NK-92 treated with Interleukin-12 subunit alpha and Interleukin-12 subunit beta, amount 100 ng/mL, for 24 hours (cell line): ENCODE measurements at places on chromosomes 3 and 15.
A peak's percentile ranks its signal among the peaks of the same experiment; 100 is the strongest.

DNA sequence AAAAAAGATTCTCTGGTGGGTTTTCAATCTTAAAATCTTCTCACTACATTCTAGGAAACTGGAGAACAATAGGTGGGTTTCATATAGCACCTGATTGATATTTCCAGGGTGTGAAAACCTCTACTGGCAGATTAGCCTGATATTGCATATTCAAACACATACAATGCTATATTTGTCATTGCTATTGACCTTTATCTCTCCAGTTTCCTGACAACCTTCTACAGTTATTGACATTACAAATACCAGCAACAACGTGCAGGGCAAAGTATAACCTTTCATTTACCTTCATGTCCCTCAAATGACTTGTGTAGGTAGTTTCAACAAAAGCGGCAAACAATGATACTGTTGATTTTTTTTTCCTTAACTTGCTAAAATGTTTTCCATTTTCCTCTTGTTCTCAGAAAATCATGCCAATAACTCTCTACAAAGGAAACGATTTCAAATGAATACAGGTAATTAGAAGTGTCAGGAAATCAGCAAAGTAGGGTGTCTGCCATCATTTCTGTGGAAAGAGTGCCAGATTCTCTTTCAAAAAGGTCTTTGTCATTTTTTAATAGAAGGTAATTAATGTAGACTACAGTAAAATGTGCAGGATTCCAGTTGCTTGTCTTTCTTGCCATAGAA, 72.6 kb upstream of the CDIN1 start:
- DNase-seq, result no peak

DNA sequence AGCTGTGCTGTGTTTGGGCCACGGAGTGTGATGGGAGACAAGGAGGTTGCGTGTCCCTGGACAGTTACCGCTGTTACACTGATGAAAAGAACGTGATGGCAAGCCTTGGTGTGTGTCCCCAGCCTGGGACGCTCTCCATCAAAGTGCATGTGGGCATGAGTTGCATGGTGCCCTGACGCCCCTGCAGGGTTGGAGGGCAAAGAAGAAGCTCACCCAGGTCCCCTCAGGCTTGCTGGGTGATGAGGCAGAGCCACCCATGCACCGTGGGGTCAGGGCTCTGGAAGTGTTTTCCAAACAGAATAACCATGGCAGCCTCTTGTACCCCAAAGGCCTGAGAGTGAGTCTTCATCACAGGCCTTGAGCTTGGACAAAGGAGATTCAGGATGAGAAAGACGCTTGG, 189.2 kb downstream of the ATP10A start:
- no peak for DNase-seq

- DNase-seq, result no peak
These were observed 76.9 kb downstream of the MESD start for GRCh38 chr15:80912673-80913072.

DNA sequence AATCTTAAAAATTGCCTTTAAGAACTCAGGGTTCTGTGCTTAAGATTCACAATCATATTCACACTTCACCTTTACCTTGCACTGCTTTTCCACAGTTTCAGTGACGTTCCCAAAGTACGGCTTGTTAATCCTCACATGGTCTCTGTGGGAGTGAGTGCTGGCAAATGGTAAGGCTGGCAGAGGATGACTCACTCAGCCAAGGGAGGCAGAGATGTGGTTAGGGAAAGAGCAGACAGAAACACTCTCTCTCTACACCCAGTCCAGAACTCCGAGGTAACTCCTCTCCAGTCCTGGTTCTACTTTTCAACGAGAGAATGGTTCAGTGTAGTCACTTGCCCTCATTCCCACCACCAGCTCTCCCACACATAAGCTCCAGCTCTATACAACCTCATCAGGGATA, 33.1 kb downstream of the RASGRP1 start:
- DNase-seq, result no peak

DNA sequence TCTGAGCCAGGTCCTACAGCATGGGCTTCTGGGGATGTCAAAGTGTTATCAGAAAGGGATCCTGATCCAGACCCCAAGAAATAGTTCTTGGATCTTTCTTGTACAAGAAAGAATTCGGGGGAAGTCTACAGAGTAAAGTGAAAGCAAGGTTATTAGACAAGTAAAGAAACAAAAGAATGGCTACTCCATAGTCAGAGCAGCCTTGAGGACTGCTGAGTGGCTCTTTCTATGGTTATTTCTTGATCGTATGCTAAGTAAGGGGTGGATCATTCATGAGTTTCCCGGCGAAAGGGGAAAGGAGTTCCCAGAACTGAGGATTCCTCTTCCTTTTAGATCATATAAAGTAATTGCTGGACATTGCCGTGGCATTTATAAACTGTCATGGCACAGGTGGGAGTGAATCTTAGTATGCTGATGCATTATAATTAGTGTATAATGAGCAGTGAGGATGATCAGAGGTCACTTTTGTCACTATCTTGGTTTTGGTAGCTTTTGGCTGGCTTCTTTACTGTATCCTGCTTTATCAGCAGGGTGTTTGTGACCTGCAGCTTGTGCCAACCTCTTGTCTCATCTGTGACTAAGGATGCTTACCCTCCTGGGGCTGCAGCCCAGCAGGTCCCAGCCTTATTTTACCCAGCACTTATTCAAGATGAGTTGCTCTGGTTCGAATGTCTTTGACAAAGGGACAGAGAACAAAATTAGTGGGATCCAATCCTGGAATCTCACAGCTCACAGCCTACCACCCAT, 41.0 kb downstream of the CRYGS start:
- DNase-seq, result no peak

DNA sequence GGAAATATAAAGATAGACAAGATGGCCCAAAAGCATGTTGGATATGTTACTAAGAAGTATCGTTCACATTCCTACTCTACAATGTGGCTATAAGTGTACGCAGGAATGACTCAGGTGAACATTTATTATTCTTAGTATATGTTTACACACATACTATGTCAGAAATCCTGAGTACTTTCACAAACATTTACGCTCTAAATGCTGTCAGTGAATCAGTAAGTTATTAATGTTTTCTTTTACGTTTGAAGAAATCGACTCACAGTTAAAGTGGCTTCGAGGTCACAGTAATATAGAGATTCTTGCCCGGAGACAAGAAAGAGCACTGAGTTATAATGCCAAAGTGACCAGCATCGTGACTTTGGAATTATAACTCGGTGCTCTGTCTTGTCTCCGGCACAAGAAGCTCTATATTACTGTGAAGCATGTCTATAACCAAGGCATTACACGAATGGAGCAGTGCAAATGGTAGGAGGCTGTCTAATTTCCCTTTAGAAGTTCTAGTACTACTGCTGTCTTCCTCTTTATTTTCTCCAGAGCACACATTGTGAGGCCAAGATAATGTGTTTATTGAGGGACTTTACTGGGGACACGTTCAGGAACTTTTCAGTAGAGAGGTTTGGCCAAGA, 61.8 kb upstream of the P3H2 start:
- DNase-seq, result no peak

GRCh38 chr3:23566499-23566898, 239.3 kb upstream of the UBE2E1 start:
- DNase-seq, result no peak

- no peak for DNase-seq
These were observed 930.7 kb downstream of the MCTP2 start for GRCh38 chr15:95162069-95162468.

DNA sequence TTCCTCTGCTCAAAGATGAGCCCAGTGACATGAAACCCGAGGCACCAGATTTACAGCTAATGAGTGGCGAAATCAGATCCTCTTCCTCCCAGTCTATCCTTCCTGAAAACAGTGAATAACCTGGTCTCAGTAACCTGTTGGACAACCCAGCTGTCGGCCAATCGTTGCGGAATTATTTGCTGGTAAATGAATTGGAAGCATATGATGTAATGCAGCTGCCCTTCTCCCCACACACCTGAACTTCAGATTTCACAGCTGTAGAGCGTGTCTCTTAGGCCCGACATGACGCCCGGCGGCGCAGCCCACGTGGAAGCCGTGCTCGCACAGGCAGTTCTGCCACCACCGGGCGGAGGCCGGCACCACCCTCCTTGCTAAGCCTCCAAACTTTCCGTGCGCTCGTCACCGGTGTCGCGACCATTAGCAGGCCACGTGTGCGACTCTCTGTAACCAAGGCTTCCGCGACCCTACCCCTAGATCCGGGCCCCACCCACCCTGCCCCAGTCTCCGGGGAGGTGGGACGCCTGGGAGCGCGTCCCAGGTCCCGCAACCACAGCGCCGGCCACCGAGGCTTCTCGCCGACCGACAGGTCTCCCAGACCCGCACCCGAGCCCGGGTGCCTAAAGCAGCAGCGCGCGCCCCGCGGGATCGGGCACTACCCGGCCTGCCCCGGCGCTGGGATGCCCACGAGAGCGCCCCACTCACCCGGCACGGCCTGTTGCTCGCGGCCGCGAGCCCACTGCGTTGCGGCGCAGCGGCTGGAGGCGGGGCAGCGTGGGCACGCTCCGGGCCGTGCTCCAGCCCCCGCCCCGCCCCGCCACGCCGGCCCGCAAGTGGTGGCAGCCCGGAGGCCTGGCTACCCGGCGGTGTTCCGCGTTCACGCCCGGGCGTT, at the start of gene RIOX2:
TSS of gene RIOX2 (minus strand) at position 753 of the 889 bp plus-strand sequence. CDS start 4,838 bp downstream, outside the sequence.
- DNase-seq, result peak; percentile 77

DNA sequence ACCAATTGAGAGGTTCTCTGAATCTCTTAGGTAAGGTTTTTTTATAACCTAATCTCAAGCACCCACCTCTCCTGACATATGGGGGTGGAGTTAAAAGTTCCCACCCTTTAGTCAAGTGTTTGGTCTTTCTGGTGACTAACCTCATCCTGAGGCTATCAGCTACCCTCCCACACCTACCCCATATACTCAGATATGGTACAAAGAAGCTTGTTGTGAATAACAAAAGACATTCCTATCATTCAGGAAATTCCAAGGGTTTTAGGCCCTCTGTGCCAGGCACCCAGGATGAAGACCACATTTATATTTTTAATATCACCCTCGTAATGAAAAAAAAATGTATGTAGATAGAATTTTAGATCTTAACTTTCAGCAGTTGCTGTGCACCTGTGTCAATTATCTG, 9.0 kb downstream of the CHMP2B start:
- DNase-seq, result no peak

DNA sequence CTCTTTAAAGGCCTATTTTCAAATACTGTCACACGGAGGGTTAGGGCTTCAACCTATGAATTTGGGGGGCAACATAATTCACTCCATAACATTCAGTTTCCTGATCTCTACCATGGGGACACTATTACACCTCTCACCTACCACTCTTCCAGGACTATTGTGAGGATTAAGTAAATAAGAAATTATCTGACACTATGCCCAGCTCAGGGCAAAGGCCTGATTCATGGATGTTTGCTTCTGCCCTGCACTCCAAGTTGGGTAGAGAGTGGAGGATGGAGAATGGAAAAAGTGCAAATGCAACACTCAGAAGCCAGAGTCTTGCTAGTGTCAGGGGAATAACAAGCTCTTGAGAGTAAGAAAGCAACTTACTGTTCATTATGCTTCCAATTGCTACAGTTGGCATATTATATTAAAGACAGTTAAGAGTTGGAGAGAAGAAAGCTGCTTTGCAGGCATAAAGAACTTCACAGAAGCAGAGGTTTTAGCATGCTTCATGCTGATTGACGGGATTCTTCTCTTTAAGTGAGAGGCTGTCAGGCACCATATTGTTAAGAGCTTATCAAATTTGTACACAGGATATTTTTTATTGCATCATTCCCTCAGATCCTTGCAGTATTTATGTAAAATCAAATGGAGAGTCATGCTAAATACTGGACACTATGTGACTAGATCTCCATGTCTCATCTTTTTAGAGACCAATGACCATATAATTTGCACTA, 375.3 kb downstream of the VPS13C start:
- DNase-seq, result no peak

GRCh38 chr3:38143511-38143910, 5.0 kb downstream of the MYD88 start:
- no peak for DNase-seq

- DNase-seq, result no peak
These were observed 36.1 kb downstream of the PTH1R start for GRCh38 chr3:46913644-46914043.

GRCh38 chr3:18024715-18025114, 282.3 kb upstream of the TBC1D5 start:
- no peak for DNase-seq

- no peak for DNase-seq
These were observed 102.7 kb upstream of the CHD2 start for GRCh38 chr15:92797168-92798052.

GRCh38 chr15:101531170-101531569, 41.7 kb upstream of the PCSK6 start:
- no peak for DNase-seq
